ENCODE measurements at places on chromosomes 1 and 21. TPM values are rescaled to one million over a fixed set of nuclear protein-coding genes. Genes with fewer than 3 reads are reported as not detected.

The NPR1 gene
- total RNA-seq = 0.22 TPM

The CIART gene
- 5.1 TPM for total RNA-seq

The LY9 gene
- total RNA-seq = not detected

The TMEM54 gene
- total RNA-seq = 98.6 TPM

The RASSF5 gene
- 2.3 TPM for total RNA-seq

The DLGAP3 gene
- total RNA-seq = under 0.01 TPM

The CLDN8 gene
- not detected for total RNA-seq

The BGLAP gene
- total RNA-seq = 0.54 TPM

The ADORA1 gene
- 0.87 TPM for total RNA-seq
